ENCODE measurements at places on chromosomes 1 and 21.

GRCh38 chr1:26972390-26972789 is 12.1 kb upstream of the KDF1 start:
- no peak for DNase-seq

GRCh38 chr1:22830041-22830566 is 119.5 kb downstream of the EPHB2 start:
- DNase-seq, result no peak

- DNase-seq, result no peak
Observed at GRCh38 chr1:200073286-200073637, 45.8 kb downstream of the NR5A2 start.

- no peak for DNase-seq
Observed at GRCh38 chr1:2544875-2545640, 11.1 kb upstream of the TNFRSF14 start.

DNA sequence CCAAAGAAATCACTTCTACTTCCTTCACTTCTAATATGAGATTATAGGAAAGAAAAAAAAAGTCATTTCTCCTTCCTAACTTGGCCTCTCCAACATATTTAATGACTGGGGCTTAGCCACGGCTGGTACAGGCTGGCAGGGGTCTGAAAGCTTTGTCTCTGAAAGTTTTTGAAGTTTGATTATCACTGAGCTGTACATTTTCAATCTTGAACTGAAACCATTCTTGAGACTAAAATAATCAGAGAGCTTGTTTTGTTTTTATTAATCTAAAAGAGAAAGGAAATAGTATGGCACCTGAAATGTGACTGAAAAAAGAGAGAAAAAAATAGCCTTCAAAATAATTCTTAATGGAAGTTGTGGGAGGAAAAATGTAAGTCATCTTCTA is 3.8 kb upstream of the KRTAP19-8 start:
- DNase-seq, result no peak

- no peak for DNase-seq
Observed at GRCh38 chr1:205453466-205453865, 2.4 kb downstream of the BLACAT1 start.

DNA sequence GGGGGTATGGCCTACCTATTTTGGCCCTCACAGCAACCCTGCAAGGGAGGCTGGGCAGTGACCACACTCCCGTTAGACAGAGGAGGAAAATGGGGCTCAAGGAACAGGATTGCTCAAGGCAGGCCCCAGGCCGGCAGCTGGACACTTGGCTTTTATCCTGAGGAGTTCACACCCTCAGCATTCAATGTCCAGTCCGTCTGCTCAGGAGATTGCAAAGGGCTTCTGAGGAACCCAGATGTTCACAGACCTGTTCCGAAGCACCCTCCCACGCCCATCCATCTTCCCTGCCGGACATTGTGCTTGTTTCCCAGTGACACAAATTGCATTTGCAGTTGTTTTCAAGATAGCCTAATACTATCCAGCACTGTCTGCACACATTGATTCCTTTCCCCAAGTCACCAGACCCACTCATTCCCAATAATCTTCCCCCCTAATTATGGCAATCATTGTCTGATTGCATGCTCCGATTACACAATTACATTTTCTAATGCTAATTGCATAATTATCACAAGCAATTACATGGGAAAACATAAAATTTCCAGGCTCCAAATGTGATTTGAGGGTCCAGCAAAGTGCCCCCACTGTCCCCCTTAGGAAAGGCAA is 4.3 kb upstream of the UBL4B start:
- DNase-seq, result no peak

GRCh38 chr1:221801773-221802516 is 60.1 kb upstream of the DUSP10 start:
- no peak for DNase-seq

- DNase-seq, result peak; percentile 30
Observed at GRCh38 chr1:178189814-178190213, 95.9 kb downstream of the RASAL2 start.

GRCh38 chr1:197799271-197799670 is 24.0 kb upstream of the DENND1B start:
- no peak for DNase-seq

GRCh38 chr1:116721451-116722007 is 32.7 kb upstream of the CD2 start:
- no peak for DNase-seq

DNA sequence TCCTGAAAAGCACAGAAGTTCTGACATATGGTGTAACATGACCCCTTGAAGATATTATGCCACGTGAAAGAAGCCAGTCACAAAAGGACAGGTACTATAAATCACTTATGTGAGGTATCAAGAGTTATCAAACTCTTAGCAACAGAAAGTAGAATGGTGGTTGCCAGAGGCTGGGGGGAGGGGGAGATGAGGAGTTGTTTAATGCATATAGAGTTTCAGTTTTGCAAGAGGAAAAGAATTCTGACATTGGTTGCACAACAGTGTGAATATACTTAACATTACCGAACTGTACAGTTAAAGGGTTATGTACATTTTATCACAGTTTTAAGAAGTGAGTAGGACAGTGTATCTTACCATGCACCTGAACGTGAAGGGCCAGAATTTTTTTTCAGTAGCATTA is 80.0 kb downstream of the USP25 start:
- no peak for DNase-seq

GRCh38 chr1:10738061-10739058 is 58.1 kb downstream of the CASZ1 start:
- no peak for DNase-seq

DNA sequence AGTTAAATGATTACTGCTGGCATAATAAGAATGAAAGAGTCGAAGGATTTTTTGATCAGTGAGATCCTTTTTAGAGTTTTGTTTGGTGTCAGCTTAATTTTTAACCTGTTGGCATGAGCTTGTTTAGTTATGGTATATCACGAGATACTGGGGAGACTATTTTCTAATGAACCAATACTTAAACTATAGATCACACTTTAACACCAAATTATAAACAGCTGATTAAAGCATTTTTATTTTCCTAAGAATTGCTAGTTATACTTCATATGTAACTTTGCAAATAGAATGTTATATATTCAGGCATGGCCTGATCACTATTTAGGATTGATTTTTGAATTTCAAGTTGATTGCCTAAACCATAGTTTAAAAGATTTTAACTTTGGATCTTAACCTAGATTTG is 6.0 kb downstream of the DDX20 start:
- DNase-seq, result no peak

DNA sequence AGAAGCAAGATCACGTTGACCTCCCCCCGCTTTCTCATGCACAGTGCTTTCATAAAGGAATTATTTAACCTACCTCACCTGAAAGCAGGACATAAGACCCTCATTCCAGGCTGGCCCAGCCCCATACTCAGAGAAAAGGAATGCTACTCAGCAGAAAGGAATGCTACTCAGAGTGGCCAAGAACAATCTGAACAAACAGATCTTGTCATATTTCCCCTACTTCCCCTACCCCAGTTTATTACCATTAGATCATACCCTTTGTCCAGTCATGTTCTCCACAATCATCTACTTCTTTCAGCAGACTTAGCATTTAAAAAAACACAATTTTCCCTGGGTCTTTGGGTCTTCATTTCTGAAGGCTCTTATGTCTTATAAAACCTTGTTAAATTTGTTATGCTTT is 89.8 kb downstream of the SLC16A1 start:
- no peak for DNase-seq

DNA sequence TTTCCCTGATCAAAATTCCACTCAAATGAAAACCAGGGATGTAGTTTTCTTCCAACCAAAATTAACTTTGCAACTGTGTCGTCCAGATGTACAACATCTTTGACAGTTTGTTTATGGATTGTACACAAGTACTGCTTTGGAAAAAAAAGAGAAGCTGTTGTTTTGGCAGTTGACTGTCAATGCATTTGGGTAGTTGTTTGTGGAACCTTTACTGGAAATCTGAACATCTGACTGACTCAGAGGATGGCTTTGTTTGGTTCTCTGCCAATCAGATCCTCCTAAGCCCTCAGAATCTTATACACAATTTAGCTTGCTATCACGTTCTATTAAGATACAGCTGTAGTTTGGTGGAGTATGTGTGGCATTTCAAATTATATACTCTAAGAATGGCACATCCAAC is 195.0 kb downstream of the KCNK2 start:
- no peak for DNase-seq

- no peak for DNase-seq
Observed at GRCh38 chr1:246176126-246177024, 330.7 kb downstream of the SMYD3 start.

DNA sequence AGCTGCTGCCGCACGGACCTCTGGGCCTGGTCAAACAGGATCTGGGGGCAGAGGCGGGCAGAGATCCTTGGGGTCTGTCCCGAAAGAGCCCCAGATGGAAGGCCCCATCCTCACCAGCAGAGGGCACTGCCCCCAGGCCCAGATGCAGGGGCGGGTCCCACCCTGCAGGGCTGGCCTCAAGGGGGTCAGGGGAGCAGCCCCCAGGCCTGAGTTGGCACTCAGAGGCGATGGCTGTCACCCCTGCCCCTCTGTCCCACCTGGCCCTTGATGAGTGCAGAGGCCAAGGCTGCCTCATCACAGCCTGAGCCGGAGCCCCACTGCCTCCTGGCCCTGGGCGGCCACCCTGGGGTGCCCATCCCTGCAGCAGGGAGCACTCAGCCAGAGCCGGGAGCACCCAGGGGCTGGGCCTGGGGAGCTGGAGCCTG is 5.7 kb downstream of the ACAP3 start:
- peak; percentile 28 for DNase-seq

GRCh38 chr1:48208251-48208650 is 14.3 kb upstream of the SLC5A9 start:
- DNase-seq, result no peak

DNA sequence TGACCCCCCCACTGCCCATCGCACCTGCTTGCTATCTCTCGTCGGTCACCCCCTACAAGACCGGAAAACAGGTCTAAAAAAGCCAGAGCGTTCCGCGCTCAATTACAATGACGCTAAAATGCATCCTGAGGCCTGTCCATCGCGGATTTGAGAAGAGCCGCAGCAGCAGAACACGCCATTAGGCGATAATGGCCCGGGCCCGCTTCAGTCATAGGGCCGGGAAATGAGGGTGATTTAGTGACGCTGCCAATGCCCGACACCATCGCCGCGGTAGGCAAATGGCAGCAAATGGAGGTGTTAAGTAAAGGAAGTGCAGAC is 64.1 kb upstream of the SSX2IP start:
- DNase-seq, result no peak

DNA sequence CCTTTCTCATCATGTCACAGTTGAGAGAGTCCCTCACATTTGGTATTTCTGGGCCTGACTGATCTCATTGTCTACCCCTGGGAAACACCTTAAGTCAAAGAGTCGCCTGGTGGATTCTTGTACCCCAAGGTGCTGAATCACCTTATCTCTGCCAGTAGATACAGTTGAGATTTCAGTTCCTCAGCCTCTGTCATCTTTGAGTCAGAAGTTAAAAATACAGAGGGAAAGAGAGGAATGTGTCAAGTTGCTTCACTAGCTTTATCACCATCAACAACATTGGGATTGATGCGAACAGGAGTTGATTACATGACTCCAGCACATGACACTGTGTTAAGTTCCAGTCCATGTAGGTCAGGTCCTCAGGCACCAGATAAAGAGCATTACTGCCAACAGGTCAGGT is 513.0 kb downstream of the NUF2 start:
- no peak for DNase-seq

DNA sequence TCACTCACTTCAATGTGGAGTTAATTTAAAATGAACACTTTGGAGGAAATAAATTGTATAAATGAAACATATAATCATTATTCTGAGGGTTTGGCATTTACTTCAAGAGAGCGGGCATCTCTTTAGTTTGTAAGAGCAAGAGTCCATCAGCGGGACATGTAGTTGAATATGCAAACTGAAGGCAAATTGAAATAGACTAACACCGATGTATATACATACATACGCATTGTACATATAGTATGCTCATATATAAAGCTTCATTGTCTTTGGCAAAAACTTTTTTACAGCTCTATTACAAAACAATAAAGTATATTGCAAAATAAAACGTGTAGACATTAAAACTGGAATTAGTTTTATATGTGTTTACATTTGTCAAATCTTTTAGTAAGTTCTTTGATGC is 328.9 kb downstream of the LTN1 start:
- DNase-seq, result no peak

- DNase-seq, result no peak
Observed at GRCh38 chr1:224343679-224344078, 13.0 kb upstream of the CNIH4 start.

DNA sequence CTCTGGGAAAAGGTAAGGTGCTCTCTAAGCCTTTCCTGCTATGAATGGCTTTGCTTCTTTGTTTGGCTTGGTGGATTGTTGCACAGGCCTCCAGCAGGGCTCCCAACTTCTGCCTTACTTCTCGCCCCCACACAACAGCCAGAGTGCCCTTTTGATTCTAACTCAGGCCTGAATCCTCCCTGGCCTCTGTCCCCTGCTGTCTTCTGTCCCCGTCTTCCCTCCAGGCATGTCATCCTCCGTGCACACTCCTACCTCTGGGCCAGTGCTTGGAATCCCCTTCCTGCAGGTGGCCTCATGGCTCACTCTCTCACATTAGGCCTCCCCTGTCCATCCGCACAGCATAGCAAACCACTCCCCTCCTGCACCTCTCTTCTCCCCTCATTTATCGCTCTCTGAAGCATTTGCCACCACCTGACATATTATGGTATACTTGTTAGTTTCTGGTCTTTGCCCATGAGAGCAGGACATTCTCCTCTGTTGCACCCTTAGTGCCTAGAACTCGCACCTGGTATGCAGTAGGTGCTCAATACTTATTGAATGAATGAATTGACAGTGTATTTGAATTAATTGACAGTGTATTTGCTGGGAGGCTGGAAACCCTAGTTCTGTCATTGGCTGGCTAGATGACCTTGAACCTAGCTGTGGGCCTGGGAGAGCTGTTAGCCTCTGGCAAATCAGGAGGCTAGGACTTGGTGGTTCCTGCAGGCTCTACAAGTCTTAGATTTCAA is 2.9 kb downstream of the ZDHHC18 start:
- no peak for DNase-seq

- DNase-seq, result no peak
Observed at GRCh38 chr1:227472772-227473171, 90.6 kb upstream of the ZNF678 start.

GRCh38 chr1:112312879-112313278 is 83.1 kb upstream of the CTTNBP2NL start:
- no peak for DNase-seq

DNA sequence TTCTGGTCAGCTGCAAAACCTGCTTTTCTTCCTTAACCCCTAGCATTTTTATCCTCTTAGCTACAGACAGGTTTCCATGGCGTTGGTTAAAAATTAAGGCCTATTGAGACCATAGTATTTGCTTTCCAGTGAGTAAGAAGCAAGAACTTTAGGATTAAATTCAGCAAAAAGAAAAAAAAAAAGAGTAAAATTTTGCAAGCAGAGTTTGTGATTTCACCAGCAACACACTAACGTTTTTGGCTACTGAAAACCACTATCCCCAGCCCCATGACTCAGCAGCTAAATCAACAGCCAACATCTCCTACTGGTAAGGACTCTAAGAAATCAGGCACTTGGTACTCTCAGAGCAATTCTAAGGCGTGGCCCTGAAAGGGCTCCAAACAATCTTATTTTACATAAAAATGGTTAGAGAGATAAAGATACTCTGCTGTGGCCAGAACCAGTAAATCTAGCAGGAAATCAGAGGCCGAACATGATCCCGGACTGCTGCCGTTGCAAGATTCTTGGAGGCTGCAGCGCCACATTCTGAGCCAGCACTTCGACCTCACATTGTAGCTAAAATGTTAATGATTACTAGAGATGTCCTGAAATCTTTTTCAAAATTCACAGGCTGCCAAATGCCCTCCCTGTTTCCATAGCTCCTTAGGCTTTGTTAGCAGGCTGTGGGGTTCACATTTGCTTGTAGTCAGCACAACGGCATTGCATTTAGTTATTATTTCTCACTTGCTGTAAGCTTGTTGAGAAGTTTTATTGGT is 1.6 kb upstream of the ENO1 start:
- DNase-seq, result peak; percentile 67

GRCh38 chr1:237470712-237471338 is 419.9 kb downstream of the ZP4 start:
- DNase-seq, result peak; percentile 18

Measured in DND-41 (cell line).